Eye (tissue), 1 donor: ENCODE measurements at places on chromosomes 2 and 18.

- peak; percentile 54 for DNase-seq
Observed at GRCh38 chr2:220198896-220199295, 571.5 kb downstream of the SLC4A3 start.

DNA sequence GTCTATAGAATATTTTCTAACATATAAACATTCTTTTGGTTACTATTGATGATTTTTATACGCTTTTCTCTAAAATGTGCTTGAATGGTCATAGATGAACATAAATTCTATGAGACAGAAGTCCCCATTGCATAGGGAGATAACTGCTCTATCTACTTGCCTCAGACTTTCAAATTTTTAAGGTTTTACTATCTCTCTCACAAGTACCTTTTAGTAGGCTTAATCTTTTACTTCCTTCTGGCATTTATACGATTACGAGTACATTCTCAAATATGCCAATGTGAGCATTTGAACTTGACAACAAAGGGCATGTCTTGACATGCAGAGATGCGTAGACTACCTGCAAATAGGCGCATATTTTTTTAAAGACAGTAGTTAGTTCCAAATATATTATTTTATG is 935.9 kb upstream of the LRATD1 start:
- no peak for DNase-seq

- no peak for DNase-seq
Observed at GRCh38 chr2:231573698-231574421, 18.8 kb upstream of the TEX44 start.

DNA sequence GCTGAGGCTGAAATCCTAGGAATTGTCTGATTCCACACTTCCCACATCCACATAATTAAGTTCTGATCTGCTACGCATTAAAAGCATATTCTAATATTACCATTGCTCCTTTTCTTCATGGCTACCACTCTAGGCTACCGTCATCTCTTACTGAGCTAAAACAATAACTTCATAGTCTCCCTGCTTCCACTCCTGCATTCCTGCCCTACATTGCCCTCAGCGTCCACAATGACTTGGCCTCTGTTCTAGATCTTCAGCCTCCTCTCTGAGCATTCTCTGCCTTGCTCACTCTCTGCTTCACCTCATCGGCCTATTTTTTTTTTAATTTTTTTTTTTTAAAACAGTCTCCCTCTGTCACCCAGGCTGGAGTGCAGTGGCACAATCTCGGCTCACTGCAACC is 15.8 kb upstream of the TLK1 start:
- DNase-seq: no peak

DNA sequence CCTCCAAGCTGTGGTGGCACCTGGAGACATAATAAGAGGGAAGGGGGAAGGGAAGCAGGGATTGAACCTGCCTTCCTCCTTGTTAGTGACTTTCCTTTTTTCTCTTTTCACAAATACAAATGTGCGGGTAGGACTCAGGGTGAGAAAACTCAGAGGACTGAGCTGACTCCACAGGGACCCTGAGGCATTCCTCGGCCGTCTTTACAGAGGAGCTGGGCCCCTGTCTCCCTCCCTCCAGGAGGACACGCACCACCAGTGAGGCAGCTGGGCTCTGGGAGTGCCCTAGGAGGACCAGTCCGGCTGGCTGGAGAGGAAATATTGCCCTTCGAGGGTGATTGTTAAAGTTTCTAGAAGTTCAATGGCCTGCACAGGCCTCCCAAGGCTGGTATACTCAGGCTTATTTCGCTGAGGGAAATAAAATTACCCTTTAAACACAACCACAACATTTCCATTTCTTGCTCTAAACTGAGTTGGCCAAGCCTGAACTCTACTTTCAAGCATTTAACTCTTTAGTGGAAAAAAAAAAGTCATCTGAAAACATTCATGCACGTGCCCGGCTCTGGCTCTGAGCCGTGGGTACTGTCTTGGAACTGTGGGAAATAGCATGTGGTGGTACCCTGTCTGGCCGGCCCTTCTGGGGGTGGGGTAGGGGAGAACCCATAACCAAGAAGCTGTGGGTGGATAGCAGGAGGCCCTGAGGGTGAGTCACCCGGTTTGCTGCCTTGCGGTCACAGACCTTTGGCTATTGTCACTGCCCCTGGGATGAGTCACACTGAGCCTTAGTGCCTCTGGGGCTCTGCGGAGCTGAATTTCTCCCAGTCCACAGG is 116.0 kb downstream of the COPS8 start:
- DNase-seq: no peak

DNA sequence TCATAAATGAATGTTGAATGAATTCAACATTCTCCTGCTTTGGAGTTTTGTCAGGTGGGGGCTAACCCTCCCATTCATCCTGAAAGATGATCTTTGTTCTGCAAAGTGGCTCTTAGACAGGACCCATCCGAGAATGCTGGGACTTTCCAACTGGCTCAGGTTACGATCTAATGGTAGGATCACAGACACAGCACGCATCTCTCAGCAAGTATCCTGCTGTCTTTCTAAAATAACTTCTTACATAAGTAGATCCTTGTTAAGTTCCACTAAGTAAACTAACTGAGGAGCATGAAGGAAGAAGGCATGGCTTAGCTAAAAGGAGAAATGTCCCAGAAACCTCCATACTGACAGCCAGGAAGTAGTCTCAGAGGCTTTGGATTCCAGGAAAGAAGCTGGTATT is 23.7 kb downstream of the CYP27A1 start:
- peak; percentile 41 for DNase-seq

- DNase-seq: peak; percentile 39
Observed at GRCh38 chr2:180202467-180202951, 195.4 kb upstream of the CWC22 start.

DNA sequence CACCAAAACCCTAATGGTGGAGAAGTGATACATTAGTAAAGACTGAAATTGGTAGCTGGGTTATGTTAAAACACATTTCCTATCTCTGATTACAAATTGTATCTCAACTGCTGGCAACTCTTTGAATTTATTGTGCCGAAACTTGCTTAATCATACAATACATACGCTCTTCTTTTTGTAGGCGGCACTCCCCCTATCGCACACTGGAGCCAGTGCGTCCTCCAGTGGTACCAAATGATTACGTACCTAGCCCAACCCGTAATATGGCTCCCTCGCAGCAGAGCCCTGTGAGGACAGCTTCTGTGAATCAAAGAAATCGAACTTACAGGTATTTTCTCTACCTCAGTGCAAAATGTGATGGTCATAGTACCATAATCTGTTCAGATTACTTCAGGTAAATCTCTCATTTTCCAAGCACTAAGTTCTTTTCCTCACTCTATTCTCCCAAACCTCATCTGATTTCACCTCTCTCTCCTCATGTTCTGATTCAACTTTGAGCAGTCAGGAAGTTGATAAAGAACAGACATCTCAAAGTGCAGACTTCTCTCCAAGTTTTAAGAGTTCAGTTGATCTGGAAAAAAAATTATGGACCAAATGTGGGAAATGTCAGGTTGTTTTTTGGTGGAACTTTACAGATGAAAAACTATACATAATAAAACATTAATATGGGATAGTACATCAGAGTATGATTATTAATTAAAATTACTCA is 66.5 kb downstream of the ABI2 start:
- DNase-seq: no peak

- peak; percentile 84 for DNase-seq
Observed at GRCh38 chr2:128309280-128310093, 9.2 kb downstream of the HS6ST1 start.

DNA sequence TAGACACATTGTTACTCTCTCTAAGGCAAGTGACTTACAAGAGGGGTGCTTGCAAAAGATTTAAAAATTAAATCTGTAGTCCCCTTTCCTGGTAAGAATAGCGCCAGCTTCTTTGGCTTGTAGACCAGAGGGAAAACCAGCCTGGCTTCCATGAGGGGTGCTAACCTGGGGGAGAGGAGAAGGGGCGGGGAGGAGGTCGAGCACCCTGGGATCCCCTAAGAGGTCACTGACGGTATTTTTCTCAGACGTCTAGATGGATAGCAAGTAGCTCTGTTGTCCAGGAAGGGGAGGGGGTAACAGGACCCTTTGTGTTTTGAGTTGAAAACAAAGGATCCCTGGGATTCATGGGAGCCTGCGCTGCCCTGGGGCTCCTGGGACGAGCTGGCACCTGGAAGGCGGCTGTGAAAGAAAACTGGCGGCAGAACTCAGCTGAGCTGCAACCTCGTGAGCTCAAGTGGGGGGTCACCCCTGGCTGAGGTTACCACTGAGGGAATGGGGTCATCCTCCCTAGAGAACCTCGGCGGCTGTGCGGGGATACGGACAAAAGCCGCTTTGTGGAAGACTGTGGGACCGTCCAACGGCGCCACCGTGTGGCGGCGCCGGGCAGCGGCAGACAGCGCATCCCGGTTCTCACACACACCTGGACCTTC is 37.8 kb upstream of the MRPL19 start:
- DNase-seq: peak; percentile 91

DNA sequence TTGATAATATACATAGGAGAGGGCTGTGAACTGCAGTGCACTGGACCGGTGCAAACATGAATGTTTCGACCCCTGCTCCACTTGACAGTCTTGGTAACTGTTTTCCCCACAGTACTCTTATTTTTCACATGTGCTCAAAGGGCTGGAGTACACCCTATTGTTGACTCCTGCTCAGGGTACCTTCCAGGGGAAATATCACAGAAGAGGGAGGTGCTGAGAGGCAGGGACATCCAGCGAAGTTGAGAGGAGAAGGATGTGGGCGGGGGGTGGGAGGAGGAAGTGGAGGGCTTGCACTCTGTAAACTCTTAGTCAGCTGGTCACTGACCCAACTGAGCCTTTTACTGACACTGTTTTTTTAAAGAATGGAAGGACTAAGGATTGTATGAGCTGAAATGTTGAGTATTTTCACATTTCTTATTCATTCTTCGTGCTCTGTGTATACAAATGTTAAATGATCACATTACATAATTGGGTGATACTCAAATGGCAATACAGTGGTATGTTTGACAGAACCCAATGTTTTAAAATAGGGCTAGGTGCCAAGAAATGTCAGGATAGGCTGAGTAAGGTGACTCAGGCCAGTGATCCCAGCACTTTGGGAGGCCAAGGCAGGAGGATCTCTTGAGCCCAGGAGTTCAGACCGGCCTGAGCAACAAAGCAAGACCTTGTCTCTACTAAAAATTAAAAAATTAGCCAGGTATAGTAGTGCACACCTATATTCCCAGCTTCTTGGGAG is 10.0 kb downstream of the INPP4A start:
- no peak for DNase-seq

DNA sequence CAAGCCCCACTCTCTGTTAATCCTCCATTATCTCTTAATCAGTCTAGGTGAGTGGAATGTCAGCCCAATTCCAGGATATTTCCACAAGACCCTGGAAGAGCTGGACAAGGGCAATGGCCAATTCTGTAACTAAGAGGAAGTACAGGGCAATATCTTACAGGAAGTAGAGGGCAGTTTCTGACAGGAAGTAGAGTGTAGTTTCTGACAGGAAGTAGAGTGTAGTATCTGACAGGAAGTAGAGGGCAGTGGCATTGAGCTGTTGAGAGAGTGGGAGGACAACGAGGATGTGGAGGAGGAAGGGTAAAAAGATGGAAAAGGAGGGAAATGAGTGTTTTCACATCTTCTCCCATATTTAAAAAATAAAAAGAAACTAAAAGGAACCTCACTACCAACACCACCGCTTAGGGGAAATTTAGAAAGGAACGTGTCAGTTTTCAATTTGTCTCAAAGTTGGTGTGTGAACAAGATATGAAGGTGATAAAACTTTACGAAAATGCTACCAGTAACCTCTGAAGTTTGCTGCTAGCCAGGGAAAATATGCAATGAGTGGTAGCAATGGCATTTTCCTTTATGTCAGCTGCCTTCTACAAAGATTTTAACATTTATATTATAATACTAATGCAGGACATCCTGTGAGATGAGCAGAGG is 430.9 kb upstream of the HNRNPA3 start:
- no peak for DNase-seq

DNA sequence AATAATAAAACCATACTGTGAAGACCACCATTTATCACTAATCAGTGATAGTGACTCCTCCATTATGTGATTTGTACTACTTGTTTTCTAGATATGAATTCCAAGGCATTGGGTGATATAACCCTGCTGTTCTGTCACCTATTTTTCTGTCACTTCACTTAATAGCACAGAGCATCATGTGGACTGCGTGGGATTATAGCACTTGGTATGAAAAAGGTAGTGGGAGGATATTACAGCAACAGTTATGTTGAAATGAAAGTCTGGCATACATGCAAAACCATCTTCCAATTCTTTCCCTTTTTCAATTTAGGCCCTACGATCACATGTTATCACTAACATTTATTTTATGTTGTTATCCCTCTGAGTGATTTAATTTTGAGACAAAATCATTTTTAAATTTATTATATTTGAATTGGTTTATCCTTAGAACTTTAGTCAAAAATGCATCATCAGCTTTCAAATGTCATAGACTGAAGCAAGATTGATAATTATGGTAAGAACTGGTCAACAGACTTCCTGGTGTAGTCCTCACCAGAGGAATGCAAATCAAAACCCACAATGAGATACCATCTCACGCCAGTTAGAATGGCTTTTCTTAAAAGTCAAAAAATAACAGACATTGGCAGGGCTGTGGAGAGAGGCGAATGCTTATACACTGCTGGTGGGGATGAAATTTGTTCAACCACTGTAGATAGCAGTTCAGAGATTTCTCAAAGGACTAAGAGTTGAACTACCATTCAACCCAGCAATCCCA is 242.6 kb downstream of the IKZF2 start:
- no peak for DNase-seq

DNA sequence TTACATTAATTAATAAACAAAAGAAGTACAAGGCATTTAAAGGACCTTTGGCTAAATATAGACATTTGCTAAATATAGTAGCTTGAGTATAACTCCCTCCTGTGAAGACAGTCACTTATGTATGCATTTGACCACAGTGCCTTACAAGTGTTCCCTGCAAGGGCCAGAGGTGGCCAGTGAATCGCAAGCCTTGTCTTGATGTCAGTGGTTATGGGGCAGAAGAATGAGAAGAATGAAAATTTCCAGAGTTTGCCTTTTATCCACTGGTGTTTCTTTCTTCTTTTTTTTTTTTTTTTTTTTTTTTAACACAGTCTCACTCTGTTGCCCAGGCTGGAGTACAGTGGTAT is 1.8 kb downstream of the LRRFIP1 start:
- no peak for DNase-seq
